ENCODE measurements at places on chromosomes 12 and 14.
A peak's percentile ranks its signal among the peaks of the same experiment; 100 is the strongest.

DNA sequence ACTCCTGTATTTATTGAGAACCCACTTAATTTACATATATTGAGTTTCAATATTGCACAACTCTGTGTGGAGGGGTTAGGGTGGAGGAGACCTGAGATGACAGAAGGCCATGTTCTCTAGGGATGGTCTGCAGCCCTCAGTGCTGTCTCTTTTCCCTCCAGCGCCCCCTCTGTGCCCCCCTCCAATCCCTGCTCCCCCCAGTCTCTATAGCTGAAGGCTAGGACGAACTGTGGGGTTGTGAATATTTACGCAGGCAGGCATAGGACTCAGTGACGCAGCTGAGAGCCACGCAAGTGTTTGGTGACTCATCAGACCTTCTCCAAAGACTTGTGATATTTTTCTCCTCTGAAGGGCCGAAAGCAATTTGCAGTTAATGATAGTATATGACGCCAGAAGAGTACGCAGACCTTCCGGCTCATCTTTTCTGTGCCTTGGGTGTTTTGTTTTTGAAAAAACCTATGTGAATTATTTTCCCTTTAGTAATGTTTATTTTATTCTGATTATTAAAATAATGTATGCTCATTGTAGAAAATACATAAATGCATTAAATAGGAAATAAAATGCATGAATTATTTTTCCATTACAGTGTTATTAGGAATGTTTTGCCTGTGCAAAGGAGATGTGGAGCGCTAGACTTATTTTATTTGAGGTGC, 85.3 kb downstream of the SLC25A47 start:
- peak; percentile 94 for DNase-seq

DNA sequence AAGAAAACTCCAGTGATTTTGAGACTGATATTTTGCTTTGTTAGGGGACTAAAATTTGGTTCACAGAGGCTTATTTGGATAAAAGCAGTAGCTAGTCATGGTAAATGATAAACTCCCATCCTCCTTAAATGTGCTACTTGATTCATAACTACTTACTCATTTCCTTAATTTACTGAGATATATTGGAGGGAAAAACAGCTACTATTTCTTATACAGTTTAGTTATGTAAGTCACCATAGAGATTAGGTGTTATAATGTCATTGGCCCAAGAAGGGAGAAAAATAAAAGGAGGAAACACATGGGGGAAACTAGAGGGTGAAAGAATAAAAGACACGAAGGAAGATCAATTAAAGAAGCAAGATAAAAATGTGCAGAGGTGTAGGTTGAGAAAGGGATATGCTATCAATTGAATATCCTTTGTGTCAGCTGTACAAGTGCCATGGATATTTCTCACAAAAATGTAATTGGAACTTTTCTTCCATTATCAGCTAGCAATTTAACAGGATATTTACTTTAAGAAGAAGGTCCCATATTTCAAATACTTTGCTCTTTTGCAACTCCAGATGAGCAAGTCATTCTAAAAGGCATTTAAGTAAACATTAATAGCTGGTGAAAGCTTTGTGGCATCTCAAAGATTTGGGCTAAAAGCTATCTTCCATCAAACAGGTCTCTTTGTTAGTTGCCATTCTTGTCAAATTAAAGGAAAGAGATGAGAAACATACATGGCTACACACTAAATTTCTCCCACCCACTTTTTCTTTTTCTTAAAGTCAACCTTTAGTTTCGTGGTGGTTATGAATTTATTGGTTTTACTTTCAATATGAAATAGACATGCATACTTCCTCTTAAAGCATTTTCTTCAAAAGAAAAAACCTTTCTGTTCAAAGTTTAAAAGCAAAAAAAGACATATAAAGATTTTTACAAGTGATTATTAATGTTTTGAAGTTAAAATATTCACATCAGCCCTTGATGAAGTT, 439.5 kb downstream of the CCER1 start:
- DNase-seq = no peak

DNA sequence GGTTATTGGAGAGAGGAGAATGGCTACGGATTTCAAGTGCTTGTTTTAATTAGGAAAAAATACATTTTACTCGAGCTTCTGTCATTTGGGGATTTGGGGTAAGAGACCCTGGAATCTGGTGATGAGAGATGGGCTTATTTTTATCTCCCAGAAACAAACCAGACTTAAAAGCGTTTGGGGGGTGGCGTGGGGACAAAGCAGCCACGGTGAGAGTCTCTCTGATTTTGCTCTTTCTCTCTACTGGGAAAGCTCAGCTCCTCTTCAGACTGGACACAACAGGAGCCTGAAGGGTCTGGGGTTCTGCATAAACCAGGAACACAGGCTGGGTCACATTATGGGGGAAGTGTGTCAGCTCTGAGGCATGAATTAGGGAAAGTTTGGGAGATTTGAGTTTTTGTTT, 3.8 kb downstream of the VSX2 start:
- DNase-seq = peak; percentile 73

- DNase-seq = no peak
Observed at GRCh38 chr14:38074081-38074480, 133.6 kb upstream of the SSTR1 start.

GRCh38 chr12:69239922-69240630, 707 bp downstream of the CPSF6 start:
- peak; percentile 77 for DNase-seq
